Activated CD8-positive, alpha-beta memory T cell treated with anti-CD3 and anti-CD28 coated beads for 24 hours (primary cell): ENCODE measurements at places on chromosomes 11 and 22.

DNA sequence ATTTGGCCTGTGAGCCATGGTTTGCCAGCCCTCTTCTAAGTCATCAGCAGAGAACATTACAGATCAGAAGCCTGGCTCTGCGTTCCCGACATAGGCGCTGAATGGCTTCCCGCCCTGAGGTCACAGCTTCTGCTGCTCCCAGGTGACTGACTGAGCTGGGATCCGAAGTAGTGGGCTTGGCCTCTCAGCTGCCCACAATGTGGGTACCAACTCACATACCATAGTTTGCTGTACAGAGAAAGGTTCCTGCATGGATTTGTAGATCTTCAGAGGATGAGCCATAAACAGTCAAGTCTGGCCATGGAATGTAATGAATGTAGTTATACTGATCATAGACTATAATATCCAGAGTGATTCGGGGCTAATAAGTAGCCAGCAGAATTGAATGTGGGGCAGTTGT is 42.6 kb downstream of the TEAD1 start:
- DNase-seq = no peak

DNA sequence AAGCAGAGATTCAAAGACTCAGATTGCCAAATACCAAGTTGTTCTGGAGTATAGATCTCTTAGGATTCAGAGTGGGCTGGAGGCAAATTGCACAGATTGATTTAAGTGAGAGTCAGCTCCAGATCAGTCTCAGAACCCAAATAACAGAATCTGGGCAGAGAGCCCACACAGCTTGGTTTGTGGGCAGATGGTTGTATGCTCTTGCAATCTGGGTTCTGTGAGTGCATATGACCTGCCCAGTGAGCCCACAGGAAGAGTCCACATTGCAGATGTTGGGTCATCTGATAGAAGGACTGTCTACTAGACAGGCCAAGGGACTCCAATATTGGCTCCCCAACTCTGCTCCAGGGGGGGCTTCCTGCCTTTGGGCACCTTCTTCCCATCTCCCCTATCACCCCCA is 65.9 kb downstream of the ADAMTS15 start:
- no peak for DNase-seq

- DNase-seq = no peak
Measured at GRCh38 chr22:39125622-39126021, 26.9 kb downstream of the CBX7 start.

DNA sequence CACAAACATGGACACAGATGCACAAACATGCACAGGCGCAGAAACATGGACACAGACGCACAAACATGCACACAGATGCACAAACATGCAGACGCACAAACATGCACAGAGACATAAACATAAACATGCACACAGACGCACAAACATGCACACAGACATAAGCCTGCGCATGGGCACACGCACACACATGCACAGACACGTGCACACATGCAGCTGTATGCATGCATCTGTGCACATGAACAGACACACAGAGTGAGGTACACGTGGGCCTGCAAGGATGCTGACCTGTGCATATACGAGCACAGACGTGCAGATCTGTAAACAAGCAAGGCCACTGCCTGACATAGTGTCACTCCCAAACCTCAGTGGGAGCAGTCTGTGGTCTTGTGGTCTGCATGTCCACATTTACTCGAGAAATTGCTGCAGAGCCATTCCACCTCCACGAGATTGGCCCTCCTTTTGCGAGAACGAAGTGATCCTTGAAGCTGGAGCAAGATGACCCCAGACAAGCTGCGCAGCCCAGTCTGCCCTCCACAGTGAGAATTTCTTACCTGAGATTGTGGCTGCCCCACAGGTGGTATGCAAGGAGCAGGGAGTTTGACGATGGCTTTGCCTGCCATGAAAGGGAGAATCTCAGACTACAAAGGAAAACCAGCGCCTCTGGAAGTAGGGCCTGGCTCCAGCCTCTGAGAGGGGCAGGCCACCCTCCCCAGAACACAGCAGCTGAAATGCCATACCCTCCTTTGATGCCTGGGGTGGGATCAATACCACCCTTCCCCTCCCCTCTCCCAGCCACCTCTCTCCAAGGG is 299.9 kb downstream of the BRD1 start:
- no peak for DNase-seq

GRCh38 chr11:110973401-110973980 is 261.3 kb upstream of the ARHGAP20 start:
- DNase-seq = no peak

- no peak for DNase-seq
Measured at GRCh38 chr22:47421846-47422245, 659.4 kb downstream of the TBC1D22A start.

GRCh38 chr11:65952052-65952521 is 6.8 kb downstream of the TSGA10IP start:
- DNase-seq = no peak

DNA sequence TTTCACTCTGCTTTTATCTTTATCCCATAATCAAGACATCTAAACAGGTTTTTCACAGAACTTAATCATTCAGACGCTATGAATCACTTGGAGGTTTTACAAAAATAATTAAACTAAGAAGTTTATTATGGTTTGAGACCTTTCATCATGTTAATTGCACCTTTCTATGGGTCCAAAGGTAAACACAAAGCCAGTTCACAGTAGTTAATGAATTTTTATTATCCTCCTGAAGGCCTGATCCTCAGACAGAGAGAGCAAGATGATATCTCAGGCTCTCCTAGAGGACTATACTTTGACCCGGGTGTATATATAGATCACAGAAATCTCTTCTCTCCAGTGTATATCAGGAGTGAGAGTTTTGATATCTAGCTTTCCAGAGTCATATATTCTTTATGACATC is 1044.3 kb upstream of the RAG2 start:
- no peak for DNase-seq

DNA sequence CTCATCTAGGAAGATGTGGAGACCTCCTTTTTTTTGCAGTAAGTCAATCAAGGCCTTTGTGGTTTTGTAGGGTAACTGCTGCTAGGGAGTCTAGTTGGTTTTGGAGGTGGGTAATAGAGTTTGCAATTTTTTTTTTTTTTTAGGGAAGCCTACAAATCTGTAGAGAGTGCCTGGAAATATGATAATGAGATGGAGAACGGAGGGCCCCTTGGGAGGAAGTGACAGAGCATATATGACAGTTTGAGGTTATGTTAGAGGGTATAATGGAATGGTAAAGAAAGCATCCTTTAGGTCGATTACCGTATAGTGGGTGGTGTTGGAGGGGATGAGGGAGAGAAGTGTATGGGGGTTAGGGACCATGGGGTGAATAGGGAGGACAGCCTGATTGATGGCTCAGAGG is 98.3 kb downstream of the ELP4 start:
- no peak for DNase-seq

GRCh38 chr22:39674536-39674935 is 104.0 kb downstream of the CACNA1I start:
- no peak for DNase-seq

DNA sequence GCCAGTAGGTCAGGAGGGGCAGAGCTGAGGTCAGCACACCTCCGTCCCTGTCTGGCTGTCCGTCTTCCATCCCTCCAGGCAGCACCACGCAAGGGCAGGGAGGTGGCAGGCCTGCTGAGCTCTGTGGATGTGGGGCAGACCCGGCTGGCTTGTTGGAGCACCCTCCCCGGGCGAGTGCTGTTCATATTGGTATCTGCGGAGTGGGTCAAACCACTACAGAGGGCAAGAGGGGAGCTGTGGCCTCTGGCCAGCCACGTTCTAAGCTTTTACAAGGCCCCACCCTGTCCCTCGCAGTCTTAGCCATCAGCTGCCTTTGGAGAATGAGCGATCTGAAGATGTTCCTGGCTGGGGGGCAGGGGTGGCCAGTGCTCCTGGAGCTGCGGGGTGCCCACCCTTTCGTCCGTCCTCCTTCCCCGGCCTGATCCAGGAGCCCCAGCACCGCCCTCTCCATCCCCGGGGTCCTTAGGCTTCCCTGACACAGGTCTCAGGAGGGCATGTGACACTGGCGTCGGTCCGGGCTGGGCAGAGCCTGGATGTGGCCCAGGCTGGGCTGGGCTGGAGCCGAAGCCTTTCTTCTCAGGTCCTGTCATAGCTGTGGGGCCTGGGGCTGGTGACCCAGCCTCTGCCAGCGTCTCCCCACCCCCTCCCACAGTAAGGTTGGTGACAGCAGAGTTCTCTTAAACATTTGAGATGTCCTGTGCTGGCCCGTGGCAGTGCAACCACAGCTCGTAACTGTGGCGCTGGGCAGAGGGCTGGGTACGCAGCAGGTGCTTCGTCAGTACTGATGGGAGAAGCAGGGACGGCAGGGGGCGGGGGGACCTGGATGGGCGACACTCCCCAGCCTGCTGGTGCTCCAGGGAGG is 31.7 kb upstream of the GRAMD4 start:
- DNase-seq = no peak

- no peak for DNase-seq
Measured at GRCh38 chr22:45696227-45696626, 24.6 kb downstream of the ATXN10 start.

GRCh38 chr22:45544588-45545170 is 42.0 kb downstream of the FBLN1 start:
- DNase-seq = no peak

DNA sequence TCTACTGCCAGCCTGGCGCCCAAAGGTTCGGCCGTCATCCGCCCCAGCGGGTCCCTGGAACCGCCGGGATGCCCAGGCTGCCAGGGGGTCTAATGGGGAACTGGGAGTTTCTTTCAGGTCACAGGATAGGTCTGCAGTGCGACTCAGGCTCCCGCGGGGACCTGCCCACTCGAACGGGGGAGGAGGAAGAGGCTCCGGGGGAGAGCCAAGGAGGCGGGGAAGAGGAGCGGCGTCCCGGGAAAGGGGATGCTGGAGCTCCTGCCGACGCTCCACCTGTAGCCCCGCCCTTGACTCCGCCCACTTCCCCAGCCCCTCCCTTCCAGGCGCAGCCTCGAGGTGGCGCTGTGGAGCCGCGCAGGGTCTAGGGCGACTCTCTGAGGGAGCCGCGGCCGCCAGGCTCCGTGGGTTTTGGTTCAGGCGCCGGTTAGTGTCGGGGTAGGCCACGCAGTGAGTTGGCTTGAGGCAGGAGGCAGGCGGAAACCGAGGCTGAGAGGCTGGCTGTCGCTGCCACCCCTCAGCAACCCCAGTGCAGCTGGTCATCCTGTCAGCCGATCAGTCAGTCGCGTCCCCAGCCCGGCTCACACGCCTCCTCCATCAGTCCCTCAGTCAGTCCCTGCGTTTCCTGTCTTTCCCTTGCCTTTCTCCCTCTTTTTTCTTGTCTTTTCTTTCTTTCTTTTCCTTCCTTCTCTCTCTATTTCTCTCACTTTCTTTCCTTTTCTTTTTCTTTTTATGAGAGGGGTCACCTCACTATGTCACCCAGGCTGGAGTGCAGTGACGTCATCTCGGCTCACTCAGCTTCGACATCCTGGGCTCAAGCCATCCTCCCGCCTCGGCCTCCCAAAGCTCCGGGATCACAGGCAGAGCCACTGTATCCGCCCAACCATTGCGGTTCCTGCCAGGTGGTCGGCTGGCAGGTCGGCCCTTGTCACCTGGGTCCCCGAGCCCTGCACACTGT is 26.4 kb downstream of the YWHAH start:
- peak; percentile 99 for DNase-seq

- no peak for DNase-seq
Measured at GRCh38 chr11:93059117-93059957, 89.9 kb downstream of the MTNR1B start.

DNA sequence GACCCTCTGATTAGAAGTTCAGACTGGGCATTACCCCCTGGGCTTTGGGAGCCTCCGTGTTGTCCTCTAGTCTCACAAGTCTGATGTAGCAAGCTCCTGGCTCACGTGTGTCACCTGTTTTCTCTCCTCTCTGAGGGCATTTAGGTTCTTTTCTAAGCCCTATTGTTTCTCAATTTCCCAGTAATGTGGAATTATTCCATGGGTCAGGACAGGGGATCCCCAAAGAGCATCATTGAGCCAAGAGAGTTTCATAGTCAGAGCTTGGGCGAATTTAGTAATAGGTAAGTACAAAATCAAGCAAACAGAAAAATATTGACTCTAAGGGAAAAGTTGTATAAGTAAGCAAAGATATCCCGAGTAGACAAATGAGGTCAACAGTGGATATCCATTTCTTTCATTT is 57.3 kb downstream of the PPP6R2 start:
- no peak for DNase-seq

DNA sequence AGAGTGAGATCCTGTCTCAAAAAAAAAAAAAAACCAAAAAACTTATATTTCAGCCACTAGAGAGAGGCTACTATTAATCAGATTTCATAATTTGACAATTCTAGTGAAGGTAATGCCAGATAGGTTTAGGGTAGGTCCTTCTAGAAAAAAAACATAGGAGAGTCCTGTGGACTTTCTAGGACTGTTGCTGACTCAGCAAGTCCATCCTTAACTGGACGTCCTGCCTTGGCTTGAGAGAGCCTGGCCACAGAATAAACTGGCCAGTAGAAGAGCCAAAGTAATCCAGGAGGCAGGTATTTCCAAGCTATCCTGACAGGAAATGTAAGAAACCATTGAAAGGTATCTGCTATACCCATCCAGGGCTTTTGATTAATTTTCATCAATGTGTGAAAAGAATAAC is 64.6 kb downstream of the TRIM44 start:
- no peak for DNase-seq

- no peak for DNase-seq
Measured at GRCh38 chr11:17721242-17721999, 2.0 kb downstream of the MYOD1 start.

- no peak for DNase-seq
Measured at GRCh38 chr11:93662175-93662570, 691 bp downstream of the CEP295 start.

- no peak for DNase-seq
Measured at GRCh38 chr11:133922078-133922870, 34.5 kb downstream of the IGSF9B start.

GRCh38 chr11:57514538-57515331 is 767 bp downstream of the SLC43A1 start:
- peak; percentile 87 for DNase-seq

- no peak for DNase-seq
Measured at GRCh38 chr11:76653012-76653673, 17.4 kb downstream of the LRRC32 start.

- DNase-seq = no peak
Measured at GRCh38 chr11:125902277-125902926, 604 bp downstream of the PUS3 start.

DNA sequence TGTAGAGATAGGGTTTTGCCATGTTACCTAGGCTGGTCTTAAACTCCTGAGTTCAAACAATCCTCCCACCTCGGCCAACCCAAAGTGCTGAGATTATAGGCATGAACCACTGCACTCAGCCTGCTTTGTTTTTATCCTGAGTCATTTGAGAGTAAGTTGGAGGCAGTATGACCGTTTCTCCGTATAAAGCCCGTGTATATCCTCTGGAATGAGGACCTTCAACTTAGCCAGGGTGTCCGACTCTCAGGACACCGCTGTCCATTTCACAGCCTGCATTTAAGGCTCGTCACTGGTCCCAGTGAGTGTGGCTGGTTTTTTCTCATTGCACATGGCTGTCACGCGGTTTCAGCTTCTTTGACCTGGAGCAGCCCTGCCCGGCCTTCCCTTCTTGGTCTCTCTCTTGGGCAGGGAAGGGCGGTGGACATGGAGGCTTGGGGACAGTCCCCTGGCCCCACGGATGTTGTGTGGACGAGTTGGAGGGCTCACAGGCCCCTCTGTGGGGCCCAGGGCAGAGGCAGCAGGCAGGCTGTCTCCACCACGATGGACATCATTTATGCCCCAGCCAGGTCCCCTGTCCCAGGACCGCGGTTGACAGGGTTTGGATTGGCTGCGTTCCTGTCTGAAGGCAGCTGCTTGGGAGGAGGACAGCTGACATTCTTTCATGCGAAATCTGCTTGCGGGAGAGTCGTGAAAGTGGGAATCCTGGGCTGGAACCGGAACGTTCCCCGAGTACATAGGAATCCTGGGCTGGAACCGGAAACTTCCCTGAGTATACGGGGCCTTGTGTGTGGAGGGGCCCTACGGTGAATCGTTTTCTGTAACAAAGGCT is 93.3 kb downstream of the KCNQ1 start:
- no peak for DNase-seq

GRCh38 chr11:15944460-15944859 is 411.9 kb downstream of the SOX6 start:
- no peak for DNase-seq
